Astrocyte of the spinal cord (primary cell): ENCODE measurements at places on chromosomes 1 and 21.
A peak's percentile ranks its signal among the peaks of the same experiment; 100 is the strongest.

DNA sequence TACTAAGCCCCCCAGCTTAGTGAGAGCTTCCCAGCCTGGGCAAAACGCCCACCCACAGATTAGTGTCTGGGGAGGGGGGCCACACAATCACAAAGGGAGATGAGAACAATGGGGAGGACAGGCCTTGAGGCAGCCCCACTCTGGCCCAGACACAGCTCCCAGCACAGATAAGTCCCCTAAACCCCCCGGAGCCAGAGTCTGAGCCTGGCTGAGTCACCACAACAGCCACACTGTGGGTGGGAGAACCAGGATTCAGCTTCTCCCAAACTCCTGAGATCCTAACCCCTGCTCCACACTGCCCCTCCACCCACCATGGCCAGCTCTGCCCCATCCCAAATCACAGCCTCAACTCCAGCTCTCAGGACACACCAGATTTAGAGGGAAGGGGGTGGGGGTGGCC lies 4.2 kb downstream of the NECTIN4 start:
- peak; percentile 26 for DNase-seq

DNA sequence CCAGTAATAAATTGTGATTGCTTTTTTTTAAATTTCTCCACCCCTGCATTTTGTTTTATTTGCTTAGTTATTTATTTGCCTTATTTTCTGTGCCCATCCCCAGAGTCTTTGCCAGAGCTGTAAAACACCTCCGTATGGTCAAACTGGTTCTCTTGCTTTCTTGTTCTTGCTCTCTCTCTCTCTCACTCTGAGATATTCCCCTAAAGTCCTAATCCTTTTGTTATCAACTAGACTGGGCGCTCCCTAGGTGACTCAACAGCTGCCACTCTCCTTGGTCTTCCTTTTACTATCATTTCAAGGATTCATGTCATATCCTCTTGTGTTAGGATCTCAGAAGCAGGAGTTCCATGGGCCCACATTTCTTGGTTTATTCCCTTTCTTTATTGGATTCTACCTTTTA lies 160.0 kb downstream of the PRDM2 start:
- DNase-seq = no peak

- no peak for DNase-seq
Measured at GRCh38 chr21:35512346-35512745, 463.2 kb upstream of the RUNX1 start.

DNA sequence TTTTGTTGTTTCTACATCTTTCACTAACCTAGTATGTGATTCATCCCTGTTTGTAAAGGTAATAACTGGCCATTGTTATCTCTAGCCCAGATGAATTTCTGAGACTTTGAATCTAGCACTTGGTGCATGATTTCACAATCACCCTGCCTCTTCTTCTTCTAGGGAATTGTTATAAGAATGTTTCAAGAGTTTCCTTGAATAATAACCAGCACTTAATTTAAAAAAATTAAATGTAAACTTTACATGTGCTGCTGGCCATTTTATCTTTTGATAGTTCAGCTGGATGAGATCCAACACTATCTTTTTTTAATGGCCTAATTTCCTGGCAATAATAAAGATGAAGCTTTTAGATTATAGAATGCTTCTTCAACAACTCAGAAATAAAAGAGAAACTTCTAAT lies 31.8 kb downstream of the UBE2U start:
- DNase-seq = no peak

- no peak for DNase-seq
Measured at GRCh38 chr21:33733601-33734000, 91.3 kb downstream of the ITSN1 start.

DNA sequence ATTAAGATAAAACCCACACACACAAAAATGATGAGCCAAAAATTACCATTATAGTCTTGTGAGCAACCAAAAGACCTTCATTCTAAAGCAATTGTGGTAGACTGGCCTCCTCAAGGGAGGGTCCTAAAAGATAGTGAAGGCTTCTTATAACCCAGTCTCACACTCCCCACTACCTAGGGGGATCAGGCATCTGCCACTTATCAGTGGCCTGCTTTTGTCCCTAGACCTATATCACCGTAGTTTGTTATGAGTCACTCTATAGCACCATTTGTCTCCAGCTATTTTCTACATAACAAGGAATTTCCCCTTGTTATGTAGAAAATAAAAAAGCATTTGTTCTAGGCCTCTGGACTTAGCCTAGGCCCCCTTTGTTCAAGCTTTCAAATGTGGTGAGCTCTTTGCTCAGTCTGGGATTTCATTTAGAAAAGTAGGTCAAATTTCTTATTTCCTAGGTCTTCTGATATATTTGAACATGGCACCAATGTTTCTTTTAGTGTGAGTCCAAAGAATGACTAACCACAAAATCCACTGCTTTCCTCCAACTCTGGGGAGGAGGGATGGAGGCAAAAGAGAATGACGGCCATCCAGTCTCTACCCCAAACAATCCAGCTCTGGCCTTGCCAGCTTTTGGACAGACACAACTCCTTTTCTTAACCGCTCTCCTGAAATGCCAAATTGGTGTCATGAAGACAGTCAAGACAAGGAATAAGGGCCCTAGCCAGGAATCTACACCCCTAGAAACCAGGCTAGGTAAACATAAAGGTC lies 8.9 kb downstream of the ADAR start:
- peak; percentile 40 for DNase-seq

- DNase-seq = peak; percentile 33
Measured at GRCh38 chr1:62333441-62333840, 14.2 kb upstream of the KANK4 start.

- DNase-seq = no peak
Measured at GRCh38 chr1:167499106-167499505, 19.2 kb downstream of the CD247 start.
